Astrocyte (in vitro differentiated cells and primary cell): ENCODE measurements at places on chromosomes 16 and 17.

GRCh38 chr17:29347831-29348629, 42.1 kb upstream of the TAOK1 start:
- H3K27ac ChIP-seq: no peak overlapping the region
- no peaks in the 10 kb centered on the region for H3K36me3 ChIP-seq
- no peak overlapping the region for H3K4me3 ChIP-seq
- peak; percentile 12 for DNase-seq
- no peaks in the 10 kb centered on the region for H3K4me1 ChIP-seq

GRCh38 chr17:4098521-4099209, 44.2 kb downstream of the ZZEF1 start:
- H3K4me3 ChIP-seq: no peak overlapping the region
- H3K4me1 ChIP-seq: peaks cover 3% of the 10 kb centered on the region
- H3K27ac ChIP-seq: no peak overlapping the region

GRCh38 chr16:11636172-11636721, 32.0 kb upstream of the SNN start:
- H3K4me3 ChIP-seq: no peak overlapping the region
- H3K4me1 ChIP-seq: peaks cover 31% of the 10 kb centered on the region
- H3K27me3 ChIP-seq: no peaks in the 10 kb centered on the region
- DNase-seq: no peak

DNA sequence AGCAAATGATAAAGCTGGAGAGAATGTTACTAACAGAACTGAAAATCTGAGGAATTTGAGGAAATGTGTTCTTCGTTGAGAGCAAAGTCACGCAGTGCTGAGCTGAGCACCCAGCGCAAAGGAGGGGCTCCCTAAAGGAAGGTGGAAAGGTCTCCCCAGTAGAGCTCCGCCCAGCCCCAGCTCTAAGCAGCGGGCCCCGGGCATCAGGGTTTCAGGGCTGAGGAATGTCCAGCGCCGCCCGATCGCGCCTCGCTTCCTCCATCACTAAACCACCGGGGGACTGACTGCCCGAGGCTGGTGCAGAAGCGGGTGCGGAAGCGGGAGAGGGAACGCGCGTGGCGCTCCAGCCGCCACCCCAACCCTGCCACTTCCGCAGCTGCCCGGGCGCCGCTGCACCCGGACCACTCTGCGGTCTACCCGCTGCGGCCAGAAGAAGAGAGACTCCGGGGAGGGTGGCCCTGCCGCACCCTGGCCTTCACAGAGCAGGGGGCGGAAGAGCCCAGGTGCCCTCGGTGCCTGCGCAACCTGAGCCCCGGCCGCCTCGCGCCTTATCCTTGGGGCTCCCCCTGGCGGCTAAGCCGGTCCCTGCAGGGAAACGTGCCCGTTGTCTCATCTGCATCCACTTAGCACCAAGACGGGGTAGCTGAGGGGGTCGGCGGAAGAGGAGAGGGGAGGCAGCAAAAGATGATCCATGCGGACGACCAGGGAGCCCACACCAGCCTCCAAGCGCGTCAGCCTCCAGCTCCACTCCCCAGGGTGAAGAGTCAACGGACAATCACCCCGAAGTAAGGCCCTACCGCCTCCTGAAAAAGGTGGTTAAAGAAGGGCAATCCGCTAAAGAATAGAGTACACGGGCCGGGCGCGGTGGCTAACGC, 12.4 kb upstream of the GUCY2D start:
- peaks cover 2% of the 10 kb centered on the region for H3K27me3 ChIP-seq
- H3K36me3 ChIP-seq: no peaks in the 10 kb centered on the region
- peak overlapping the region; percentile 3 for H3K27ac ChIP-seq
- peak; percentile 13 for DNase-seq

GRCh38 chr17:80955671-80956280, 35.9 kb upstream of the CHMP6 start:
- DNase-seq: no peak
- H3K27me3 ChIP-seq: no peaks in the 10 kb centered on the region
- H3K4me1 ChIP-seq: peaks cover 9% of the 10 kb centered on the region

- H3K4me1 ChIP-seq: no peaks in the 10 kb centered on the region
- no peak overlapping the region for H3K4me3 ChIP-seq
- no peak overlapping the region for H3K27ac ChIP-seq
Measured at GRCh38 chr17:56604691-56605290, 11.3 kb downstream of the NOG start.
